ENCODE measurements at places on chromosomes 16 and 17. TPM values are rescaled to one million over a fixed set of nuclear protein-coding genes. Genes with fewer than 3 reads are reported as not detected.

The TBC1D3K gene
- not detected for total RNA-seq

The NOS2 gene
- 0.38 TPM for total RNA-seq

The CIITA gene
- 119 TPM for total RNA-seq

The CSH1 gene
- total RNA-seq: not detected

The C1QTNF1 gene
- 24.9 TPM for total RNA-seq

Measured in lower lobe of right lung (tissue), 2 donors.